ENCODE measurements at places on chromosomes 1 and 21.

GRCh38 chr1:93672069-93672468, 9.6 kb downstream of the BCAR3 start:
- no peak for DNase-seq
- no peak overlapping the region for H3K27ac ChIP-seq
- H3K4me3 ChIP-seq: no peak overlapping the region

- no peak overlapping the region for H3K4me3 ChIP-seq
- peaks cover 3% of the 10 kb centered on the region for H3K36me3 ChIP-seq
- no peak for DNase-seq
- H3K4me1 ChIP-seq: peaks cover 26% of the 10 kb centered on the region
- H3K27ac ChIP-seq: no peak overlapping the region
Measured at GRCh38 chr1:181018901-181019681, 3.6 kb downstream of the STX6 start.

DNA sequence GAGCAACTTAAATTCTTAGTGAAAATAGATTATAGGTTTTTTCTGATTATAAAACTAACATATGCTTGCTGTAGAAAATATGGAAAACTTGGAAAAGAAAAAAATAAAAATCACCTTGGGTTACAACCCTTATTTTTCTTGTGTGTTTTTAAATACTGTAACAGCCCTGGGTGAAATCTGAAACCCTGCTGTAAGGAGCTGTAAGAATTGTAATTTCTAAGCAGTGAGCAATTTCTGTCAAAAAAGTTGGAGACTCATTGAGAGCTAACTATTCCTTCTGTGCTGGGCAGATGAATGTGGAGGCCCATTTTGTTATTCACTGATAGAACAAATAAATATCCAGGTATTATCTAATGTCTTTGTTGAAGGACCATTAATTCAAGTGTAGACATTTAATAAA, 42.6 kb downstream of the ADCY10 start:
- no peak overlapping the region for H3K27ac ChIP-seq
- H3K4me1 ChIP-seq: peaks cover 6% of the 10 kb centered on the region
- no peak for DNase-seq
- H3K4me3 ChIP-seq: no peak overlapping the region
- no peaks in the 10 kb centered on the region for H3K27me3 ChIP-seq

DNA sequence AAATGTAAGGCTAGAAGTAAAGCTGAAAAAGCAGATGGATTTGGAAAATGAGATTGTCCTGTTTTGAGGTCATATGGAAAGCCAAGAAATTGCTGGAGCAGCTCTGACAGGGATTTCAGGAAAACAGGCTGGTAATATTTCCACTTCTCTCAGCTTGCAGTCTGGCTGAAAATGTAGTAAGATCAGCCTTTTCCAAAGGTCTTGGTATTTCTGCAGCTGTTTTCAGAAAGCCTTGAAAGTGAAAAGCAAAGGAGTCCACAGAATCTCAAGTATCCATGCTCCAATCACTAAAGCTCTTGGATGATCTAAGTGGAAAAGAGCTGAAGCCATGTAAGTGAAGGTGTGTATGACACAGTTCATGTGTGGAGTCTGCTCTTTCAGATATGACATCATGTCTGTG, 41.6 kb upstream of the APOBEC4 start:
- no peak overlapping the region for H3K27ac ChIP-seq
- no peaks in the 10 kb centered on the region for H3K36me3 ChIP-seq
- peaks cover 6% of the 10 kb centered on the region for H3K4me1 ChIP-seq
- H3K4me3 ChIP-seq: no peak overlapping the region
- H3K27me3 ChIP-seq: no peaks in the 10 kb centered on the region

- H3K36me3 ChIP-seq: no peaks in the 10 kb centered on the region
- DNase-seq: no peak
- H3K4me1 ChIP-seq: no peaks in the 10 kb centered on the region
- no peak overlapping the region for H3K27ac ChIP-seq
- no peaks in the 10 kb centered on the region for H3K27me3 ChIP-seq
- H3K4me3 ChIP-seq: no peak overlapping the region
Measured at GRCh38 chr1:13550663-13551062, 33.0 kb upstream of the PDPN start.

GRCh38 chr21:37370152-37371040, 3.8 kb downstream of the DYRK1A start:
- no peak for DNase-seq
- peak overlapping the region; percentile 92 for H3K27ac ChIP-seq
- peak overlapping the region; percentile 81 for H3K4me3 ChIP-seq
- no peaks in the 10 kb centered on the region for H3K27me3 ChIP-seq
- H3K4me1 ChIP-seq: peaks cover 55% of the 10 kb centered on the region
- H3K36me3 ChIP-seq: no peaks in the 10 kb centered on the region

- no peak overlapping the region for H3K4me3 ChIP-seq
- H3K4me1 ChIP-seq: peaks cover 3% of the 10 kb centered on the region
- H3K27me3 ChIP-seq: peaks cover 6% of the 10 kb centered on the region
Measured at GRCh38 chr21:35942211-35943144, 117.8 kb downstream of the SETD4 start.

DNA sequence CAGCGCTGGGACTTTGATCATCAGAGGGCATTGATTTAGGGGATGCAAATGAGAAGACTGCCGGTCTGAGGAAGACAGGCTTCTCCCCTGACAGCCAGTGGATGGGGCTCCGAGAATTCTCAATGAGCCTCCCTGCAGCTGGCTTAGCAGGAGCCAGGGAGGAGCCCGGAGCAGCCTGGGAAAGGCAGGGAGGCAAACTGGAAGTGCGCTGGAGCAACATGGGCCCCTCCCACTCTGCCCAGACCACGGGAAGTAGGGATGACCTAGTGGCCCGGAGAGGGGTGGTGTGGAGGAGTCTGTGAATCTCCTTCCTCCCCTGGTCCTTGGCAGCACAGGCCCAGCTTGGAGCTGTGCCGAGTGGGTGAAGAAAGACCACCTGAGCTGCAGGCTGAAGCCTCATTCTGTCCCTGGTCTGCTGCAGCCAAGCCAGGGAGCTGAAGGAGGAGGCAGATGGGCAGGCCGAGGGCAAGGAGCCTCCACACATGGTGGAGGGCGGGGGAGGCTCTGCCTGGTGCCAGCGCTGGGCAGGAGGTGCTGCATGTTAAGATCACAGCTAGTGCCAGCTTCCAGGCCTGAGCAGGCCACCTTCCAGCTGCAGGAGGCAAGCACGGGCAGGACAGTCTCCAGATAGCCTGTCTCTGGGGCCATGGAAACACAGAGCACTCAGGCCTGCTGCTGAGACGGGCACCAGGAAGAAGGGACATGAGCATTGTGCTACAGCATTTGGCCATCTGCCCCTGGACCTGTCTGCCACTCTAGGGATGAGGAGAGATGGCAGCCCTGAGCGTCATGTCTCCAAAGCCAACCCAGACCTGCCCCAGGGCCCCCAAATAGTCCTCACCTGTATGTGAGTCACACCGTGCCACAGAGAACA, 12.2 kb upstream of the CLSTN1 start:
- H3K36me3 ChIP-seq: no peaks in the 10 kb centered on the region
- no peaks in the 10 kb centered on the region for H3K27me3 ChIP-seq

- H3K4me1 ChIP-seq: peaks cover 4% of the 10 kb centered on the region
- H3K36me3 ChIP-seq: no peaks in the 10 kb centered on the region
- no peak overlapping the region for H3K27ac ChIP-seq
- no peaks in the 10 kb centered on the region for H3K27me3 ChIP-seq
- no peak overlapping the region for H3K4me3 ChIP-seq
Measured at GRCh38 chr1:51222136-51222787, 13.8 kb upstream of the RNF11 start.

DNA sequence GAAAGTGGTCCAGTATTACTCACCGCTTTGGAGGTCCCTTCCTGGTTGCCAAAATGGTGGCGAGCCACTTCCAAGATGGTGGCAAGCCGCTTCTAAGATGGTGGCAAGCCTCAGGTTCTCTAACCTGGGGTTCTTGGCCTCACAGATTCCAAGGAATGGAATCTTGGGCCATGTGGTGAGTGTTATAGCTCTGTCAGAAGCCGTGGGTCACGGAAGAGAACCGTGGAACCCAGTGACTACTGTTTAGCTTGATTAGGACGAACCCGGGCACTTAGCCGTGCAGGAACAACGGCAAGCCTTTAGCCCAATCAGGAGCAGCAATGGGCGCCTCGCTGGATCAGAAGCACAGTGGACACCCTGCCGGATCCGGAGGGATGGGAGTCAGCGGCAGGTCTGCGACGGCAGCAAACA, 356.2 kb upstream of the TMPRSS15 start:
- no peaks in the 10 kb centered on the region for H3K27me3 ChIP-seq
- no peaks in the 10 kb centered on the region for H3K36me3 ChIP-seq
- H3K4me3 ChIP-seq: no peak overlapping the region
- no peak overlapping the region for H3K27ac ChIP-seq

GRCh38 chr1:167404161-167404888, 114.0 kb downstream of the CD247 start:
- no peak overlapping the region for H3K4me3 ChIP-seq
- H3K36me3 ChIP-seq: peaks cover 18% of the 10 kb centered on the region
- H3K27me3 ChIP-seq: no peaks in the 10 kb centered on the region
- DNase-seq: no peak
- H3K27ac ChIP-seq: no peak overlapping the region
- H3K4me1 ChIP-seq: peaks cover 9% of the 10 kb centered on the region

DNA sequence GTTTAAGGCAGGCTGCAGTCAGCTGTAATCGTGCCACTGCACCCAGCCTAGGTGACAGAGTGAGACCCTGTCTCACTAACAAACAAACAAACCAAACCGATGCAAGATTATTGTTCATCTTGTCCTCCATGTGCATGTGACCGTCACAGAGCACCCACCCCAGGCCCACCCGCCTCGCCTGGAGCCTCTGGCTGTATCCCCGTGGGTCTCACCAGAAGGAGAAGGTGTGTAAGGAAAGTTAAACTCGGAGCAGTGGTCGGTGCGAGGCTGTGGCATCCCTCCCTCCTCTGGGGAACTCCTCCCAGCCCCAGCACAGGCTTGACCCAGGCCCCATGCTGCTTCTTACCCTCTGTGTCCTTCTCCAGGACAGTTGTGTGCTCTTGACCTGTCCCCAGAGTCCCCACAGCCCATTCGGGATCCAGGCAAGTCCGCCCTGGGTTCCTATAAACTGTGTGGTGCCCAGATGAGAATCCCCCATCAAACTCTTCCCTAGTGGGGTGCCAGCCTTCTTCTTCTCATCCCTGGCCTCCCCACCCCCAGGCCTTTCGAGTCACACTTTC, 318.4 kb downstream of the AJAP1 start:
- H3K36me3 ChIP-seq: peaks cover 2% of the 10 kb centered on the region
- no peaks in the 10 kb centered on the region for H3K27me3 ChIP-seq
- DNase-seq: peak; percentile 78
- H3K4me3 ChIP-seq: no peak overlapping the region

DNA sequence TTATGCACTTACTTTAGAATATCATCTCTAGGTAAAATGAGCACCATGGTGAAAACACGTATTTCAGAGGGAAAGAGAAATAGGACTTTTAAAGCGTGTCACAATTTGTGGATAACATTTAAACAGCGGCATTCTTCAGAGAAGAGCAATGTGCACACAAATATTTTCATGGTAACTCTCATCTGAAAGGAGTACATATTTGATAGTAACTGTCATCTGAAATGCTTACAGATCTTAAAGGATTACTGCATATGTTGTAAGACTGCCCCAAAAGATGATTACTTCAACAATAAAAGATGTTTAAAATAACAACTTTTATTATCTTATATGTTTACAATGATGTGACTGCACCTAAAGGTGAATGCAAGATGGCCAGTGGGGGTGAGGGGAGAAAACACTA, 408.8 kb downstream of the PLA2G4A start:
- H3K36me3 ChIP-seq: no peaks in the 10 kb centered on the region
- no peak overlapping the region for H3K4me3 ChIP-seq
- DNase-seq: no peak
- no peaks in the 10 kb centered on the region for H3K27me3 ChIP-seq
- H3K27ac ChIP-seq: no peak overlapping the region

GRCh38 chr21:46190491-46191131, 6.4 kb upstream of the SPATC1L start:
- DNase-seq: peak; percentile 78
- no peak overlapping the region for H3K27ac ChIP-seq
- peaks cover 28% of the 10 kb centered on the region for H3K36me3 ChIP-seq

DNA sequence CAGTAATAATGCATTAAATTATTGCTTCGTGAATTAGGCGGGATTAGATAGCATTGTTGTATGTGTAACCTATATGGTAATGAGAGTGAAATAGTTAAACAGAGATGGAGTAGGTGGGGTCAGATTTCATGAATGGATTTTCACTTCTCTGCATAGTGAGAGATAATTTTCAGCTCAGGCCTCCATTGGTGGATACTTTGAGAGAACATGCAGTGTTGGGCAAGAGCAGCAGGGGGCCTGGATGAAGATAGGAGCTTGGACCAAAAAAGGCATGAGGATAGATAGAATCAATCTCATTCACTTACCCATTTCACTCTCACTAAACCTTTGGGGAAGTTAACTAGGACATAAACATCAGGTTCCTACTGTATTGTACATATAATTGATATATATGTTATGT, 39.5 kb upstream of the C1orf87 start:
- no peak overlapping the region for H3K4me3 ChIP-seq
- DNase-seq: no peak
- H3K27ac ChIP-seq: no peak overlapping the region
- no peaks in the 10 kb centered on the region for H3K36me3 ChIP-seq
- H3K27me3 ChIP-seq: no peaks in the 10 kb centered on the region

DNA sequence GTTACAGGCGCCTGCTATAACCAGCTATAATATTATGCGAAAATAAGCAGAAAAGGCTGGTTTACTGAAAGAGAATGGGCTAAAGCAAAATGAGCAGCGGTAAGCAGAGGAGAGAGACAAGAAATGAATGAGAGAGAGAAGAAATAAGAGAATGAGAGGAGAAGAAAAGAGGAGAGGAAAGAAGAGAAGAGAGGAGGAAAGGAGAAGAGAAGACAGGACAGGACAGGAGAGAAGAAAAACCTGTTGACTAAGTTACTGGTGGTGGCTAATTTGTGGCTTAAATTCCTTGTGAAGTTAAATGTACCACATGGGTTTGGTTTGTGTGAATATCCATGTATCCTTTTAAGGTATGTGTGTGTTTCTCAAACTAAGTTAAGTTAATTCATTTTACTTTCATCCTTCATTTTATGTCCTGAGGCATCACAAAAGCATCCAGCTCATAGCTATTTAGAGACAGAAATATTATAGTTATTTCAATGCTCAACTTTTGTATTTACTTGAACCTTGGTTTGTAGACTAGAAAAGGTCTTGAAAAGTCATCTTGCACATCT, 3.1 kb upstream of the DDR2 start:
- no peak for DNase-seq
- H3K27ac ChIP-seq: peak overlapping the region; percentile 98
- no peaks in the 10 kb centered on the region for H3K27me3 ChIP-seq
- peaks cover 48% of the 10 kb centered on the region for H3K4me1 ChIP-seq
- H3K4me3 ChIP-seq: peak overlapping the region; percentile 2

Data from osteocyte (in vitro differentiated cells).